ENCODE measurements at places on chromosomes 7 and 10.

- DNase-seq = no peak
Measured at GRCh38 chr10:123464430-123465323, 201.5 kb upstream of the GPR26 start.

- no peak for DNase-seq
Measured at GRCh38 chr7:123169065-123169464, 30.7 kb downstream of the SLC13A1 start.

GRCh38 chr10:133123746-133124356 lies 36.1 kb downstream of the ADGRA1 start:
- no peak for DNase-seq

- DNase-seq = no peak
Measured at GRCh38 chr10:99372546-99373271, 43.6 kb downstream of the CNNM1 start.
